ENCODE measurements at places on chromosomes 5 and 9.
A peak's percentile ranks its signal among the peaks of the same experiment; 100 is the strongest.

- no peak for DNase-seq
These were observed 25.1 kb downstream of the POLK start for GRCh38 chr5:75536694-75537360.

DNA sequence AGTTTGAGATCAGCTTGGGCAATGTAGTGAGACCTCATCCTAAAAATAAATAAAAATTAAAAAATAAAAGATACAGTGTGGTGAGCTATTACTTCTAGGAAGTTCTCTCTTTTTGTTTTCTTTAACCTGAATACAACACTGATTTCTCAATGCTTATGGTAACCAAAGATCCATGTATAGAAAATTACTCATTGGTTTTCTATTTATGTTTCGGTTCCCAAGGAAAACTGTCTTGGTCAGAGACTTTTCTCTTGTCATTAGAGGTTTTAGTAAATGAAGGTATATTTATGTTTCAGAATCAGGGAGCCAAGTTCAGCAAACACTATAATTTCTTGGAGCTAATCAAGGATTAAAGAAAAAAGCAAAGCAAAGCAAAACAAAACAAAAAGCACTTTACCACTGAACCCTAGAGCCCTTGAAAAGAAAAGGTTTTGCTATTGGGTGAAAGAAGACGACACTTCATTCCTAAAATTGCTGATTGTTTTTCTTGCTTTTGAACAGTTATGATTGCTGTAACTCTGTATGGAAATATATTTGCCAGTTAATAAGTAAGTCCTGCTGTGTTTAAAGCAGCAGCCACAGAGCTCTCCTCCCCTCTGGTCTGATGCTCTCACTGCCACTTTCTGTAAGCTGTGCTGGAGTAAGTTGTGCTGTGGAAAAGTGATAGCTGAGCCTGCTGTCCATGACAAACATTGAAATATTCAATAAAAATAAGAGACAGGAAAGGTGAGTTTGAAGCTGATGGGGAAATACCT lies 298.2 kb downstream of the CD180 start:
- DNase-seq, result no peak

DNA sequence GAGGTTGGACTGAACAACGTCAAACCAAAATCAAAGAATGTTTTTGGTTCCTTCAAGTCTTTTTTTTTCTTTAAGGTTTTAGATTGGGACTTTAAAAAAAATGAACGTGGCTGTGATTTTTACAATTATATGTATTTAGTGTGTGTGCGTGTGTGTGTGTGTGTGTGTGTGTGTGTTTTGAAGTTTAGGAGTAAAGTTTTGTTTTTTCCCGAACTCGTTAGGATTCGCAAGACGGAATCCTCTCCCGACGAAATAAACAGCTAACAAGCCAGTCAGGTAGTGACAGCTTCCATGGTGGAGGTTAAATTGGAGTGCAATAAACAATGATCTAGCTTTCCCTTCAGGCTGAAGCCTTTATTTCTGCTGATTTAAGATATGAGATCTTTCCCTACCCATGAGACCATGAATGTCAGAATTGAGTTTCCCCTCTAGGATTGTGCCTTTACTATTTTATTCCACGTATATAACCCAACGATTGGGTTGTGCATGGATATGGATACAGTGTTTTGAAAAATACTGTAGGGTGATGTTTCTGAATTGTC lies 1.2 kb downstream of the KIAA1958 start:
- DNase-seq, result no peak

DNA sequence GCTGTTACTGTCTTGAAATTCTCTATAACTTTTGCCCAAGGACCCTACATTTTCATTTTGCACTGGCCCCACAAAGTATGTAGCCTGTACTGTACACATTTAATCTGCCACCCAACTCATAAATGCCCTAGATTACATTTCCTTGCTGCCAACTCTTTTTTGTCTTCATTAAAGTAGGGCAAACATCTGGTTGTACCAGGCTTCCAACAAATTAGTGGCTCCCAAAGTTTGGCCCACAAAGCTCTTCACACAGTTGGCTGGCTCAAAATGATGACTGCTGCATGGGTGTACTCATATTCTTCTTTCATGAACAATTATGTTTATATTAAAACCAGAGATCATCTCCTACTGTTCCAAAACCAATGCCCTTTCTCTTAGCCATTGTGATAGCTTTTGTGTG lies 45.3 kb downstream of the GNA14 start:
- DNase-seq, result no peak

GRCh38 chr9:6302417-6302816 lies 25.8 kb upstream of the TPD52L3 start:
- no peak for DNase-seq

GRCh38 chr5:139315056-139315615 lies 21.6 kb downstream of the MATR3 start:
- DNase-seq, result no peak

- no peak for DNase-seq
These were observed 342.4 kb downstream of the KIAA0825 start for GRCh38 chr5:94276048-94276447.

- DNase-seq, result no peak
These were observed 138.8 kb upstream of the LMX1B start for GRCh38 chr9:126474786-126475485.

- no peak for DNase-seq
These were observed 169.7 kb upstream of the CDH9 start for GRCh38 chr5:27208051-27208450.

DNA sequence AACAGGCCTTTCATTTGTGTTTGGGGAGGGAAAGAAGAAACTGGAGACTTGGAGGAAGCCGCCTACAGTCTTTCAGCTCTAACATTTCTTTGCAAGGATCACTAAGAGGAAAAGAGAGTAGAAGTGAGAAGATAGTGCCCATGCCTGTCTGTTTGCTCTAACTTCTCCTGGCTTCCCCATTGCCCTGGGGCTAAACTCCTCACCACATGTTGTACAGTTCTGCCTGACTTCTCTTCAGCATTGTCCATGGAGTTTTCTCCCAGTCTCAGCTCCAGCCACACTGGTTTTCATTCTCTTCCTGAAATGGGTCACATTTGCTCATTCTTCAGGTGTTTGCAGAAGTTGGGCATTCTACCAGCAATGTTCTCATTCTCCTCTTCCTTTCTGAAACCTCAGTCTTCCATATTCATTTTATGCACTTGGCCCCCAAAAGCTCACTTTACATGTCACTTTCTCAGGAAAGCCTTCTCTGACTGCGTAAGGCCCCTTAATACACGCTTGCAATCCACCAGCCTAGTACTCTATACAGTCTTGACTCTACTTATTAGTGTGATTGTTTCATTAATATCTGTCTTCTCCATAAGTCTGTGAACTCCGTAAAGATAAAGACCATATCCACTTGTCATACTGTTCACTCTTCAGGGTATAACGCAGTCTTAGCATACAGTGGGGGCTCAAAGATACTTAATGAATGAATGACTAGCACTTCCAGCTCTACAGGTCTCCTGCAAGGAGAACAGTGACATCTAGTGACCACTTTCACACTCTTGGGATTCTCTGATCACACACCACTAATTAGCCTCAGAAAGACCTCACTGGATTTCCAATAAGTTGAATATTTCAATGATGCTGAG lies 40.2 kb upstream of the TRIM32 start:
- peak; percentile 20 for DNase-seq

DNA sequence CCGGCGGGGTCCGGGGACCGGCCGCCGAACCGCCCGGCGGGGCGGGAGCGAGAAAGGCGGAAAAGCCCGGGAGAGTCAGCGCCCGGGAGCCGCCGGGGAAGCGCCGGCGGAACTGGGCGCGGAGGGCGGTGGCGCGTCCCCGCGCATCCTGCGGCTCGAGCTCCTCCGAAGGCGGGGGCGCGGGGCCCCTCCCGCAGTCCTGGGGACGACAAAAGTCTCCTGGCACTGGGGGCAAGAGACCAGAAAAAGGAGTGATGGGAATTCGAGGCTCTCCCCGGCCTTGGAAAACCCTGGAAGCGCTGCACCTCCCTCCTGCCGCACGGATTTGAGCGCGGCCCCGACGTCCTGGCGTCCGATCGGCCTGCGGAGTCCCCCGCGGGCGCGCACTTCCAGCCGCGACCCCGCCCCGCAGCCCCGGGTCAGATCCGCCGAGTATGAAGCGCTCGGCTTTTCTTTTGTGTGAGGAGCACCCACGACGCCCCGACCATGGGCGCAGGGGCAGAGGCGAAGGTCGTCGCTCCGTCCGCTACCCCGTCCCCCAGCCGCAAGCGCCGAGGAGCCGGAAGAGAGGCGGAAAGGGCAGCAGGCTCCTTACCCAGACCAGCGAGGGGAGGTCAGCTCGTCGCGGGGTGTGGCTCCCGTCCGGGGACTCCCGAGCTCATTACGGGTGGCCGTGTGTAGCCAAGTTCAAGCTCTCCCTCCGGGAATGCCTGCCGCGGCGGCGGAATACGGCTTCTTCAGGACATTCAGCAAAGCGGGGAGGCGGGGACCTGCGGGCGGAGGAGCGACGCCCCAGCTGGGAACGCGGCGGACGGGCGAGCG lies at the start of gene EPB41L4A:
EPB41L4A (minus strand) TSS at position 114 of the 822 bp plus-strand sequence. CDS start 238 bp downstream, outside the sequence.
- DNase-seq, result no peak

GRCh38 chr9:33437898-33438297 lies 9.5 kb downstream of the AQP3 start:
- DNase-seq, result no peak

GRCh38 chr5:18216016-18216415 lies 581.8 kb downstream of the TAF11L14 start:
- DNase-seq, result no peak

GRCh38 chr9:85118990-85119755 lies 449.6 kb downstream of the NTRK2 start:
- DNase-seq, result no peak

GRCh38 chr5:124859027-124859426 lies 112.6 kb upstream of the ZNF608 start:
- no peak for DNase-seq

DNA sequence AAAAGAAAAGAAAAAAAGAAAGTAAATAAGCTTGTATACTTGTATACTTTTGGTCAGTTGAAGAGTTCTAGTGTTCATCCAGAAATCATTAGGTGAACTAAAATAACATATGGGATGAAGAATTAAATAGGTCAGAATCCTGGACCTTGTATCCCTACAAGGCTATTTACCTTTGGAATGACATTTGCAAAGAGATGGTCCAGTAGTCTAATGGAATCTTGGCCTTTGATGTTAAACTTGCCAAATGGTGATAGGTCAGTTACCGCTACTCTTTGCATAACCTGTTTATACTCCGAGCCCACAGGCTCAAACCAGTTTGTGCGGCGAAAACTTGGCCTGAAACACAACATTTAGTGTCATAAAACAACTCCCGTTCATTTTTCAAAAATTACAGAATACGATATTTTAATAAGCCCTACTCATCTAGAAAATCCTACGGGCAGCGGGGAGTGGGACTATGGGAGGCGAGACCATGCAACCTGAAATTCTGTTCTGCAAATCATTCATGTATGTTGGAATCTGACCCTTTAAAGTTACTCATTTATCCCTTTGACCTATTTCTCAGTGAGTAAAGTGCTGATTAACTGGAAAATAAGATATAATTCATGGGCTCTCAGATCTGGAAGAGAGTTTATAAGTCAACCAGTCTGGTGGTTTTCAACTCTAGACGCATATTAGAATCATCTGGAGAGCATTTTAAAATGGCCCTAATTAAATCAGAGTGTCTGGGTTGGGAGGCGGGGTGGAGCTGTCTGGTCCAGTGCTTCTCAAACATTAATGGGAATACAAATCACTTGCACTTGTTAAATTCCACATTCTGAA lies 38.6 kb downstream of the DMGDH start:
- no peak for DNase-seq

DNA sequence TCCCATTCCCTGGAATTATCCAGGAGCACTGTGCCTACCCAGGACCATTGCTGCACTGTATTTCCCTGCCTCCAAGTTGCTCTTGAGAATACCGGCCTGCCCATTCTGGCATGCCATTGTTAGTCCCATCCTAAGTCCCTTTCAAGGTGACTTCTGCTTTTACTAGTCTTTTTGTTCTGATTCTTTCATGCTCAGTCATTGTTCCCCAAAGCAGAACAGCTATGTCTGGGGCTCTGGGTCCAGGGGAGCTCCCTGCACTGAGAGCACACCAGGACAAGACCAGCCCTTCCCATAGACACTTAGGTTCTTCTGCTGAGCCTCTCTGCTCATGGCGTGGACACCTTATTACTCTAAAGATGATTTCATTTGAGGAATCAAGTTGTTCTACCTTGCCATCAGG lies 388.9 kb upstream of the KLF4 start:
- no peak for DNase-seq

GRCh38 chr5:90446961-90447360 lies 27.6 kb downstream of the MBLAC2 start:
- DNase-seq, result no peak

GRCh38 chr5:138999674-139000073 lies 124.5 kb upstream of the LRRTM2 start:
- no peak for DNase-seq

- no peak for DNase-seq
These were observed 211.3 kb downstream of the FAM114A2 start for GRCh38 chr5:153827397-153827796.

DNA sequence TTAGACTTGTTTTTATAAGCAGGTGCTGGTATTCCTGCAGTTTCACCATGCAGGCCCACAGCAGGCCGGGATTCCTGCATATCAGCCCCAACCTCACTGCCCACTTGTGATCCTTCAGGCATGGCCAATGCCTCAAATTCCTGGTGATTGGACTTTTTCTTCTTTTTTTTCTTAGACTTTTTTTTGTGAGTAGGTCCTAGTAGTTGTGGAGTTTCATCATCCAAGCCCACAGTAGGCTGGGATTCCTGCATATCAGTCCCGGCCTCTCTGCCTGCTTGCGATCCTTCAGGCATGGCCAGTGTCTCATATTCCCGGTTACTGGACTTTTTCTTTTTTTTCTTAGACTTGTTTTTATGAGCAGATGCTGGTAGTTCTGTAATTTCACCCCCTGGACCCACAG lies 4.8 kb downstream of the TTF1 start:
- DNase-seq, result no peak

- DNase-seq, result no peak
These were observed 58.2 kb upstream of the DPYSL3 start for GRCh38 chr5:147567917-147568598.

DNA sequence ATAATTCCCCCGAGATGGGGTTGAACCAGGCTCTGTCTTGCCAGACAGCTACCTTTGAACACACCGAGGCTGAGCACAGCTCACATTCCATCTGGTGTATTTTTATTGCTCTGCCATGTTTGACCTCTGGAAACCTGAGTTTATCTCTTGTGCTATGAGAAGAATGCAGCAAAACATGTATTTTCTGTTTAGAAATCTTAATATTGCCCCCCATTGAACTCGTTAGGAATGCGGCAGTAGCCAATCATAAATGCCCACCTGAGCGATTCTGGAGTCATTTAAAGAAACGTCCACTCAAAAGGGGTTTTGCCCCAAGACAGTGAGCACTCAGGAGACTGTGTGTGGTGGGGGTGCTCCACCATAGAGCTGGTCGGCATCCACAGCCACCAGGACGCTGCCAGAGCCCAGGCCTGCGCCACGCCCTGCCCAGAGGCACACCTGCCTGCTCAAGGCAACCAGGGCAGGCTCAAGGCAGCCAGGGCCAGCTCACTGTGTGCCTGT lies 26.9 kb downstream of the FGD3 start:
- no peak for DNase-seq

Data from NCI-H1105 (cell line).